T-helper 1 cell (primary cell): ENCODE measurements at places on chromosomes 4 and X.

DNA sequence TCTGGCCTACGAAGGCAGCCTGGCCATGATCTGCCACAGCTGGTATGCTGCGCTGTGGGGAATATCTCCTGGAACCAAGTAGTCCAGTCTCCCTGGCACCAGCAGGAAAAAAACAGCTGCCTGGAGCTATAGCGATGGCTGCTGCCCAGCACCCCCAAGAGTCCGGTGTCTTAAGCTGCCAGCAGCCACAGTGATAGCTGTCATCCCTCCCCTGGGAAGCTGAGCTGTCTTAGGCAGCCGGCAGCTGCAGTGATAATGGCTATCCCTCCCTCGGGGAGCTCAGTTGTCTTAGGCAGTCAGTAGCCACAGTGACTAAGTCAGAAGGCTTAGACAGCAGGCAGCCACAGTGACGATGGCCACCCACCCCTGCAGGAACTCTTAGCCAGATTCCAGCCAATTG lies 205.1 kb downstream of the STPG2 start:
- no peak for DNase-seq

GRCh38 chr4:175758050-175759024 lies 53.7 kb downstream of the GPM6A start:
- DNase-seq: no peak

- no peak for DNase-seq
These were observed 51.6 kb upstream of the ADRA2C start for GRCh38 chr4:3714642-3715001.

DNA sequence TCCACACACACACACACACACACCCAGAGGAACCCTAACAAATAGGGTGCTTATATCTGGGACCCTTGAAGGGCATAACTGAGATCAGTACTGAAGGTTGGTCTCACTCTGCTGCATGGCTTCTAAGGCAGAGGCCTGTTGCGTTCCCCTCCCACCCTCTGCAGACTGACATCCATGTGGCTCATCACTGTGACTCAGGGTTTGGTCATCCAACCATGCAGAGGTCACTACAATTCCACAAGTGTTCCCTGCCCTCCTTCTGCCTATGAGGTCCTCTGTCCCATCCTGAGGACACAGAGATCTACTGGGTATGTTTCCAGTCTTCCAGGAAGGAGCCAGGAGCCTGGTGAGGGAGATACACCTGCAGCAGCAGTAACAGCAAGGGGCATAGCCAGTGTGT lies 55.8 kb downstream of the XAGE2 start:
- no peak for DNase-seq

GRCh38 chr4:168515222-168516011 lies 18.6 kb downstream of the PALLD start:
- DNase-seq: no peak

DNA sequence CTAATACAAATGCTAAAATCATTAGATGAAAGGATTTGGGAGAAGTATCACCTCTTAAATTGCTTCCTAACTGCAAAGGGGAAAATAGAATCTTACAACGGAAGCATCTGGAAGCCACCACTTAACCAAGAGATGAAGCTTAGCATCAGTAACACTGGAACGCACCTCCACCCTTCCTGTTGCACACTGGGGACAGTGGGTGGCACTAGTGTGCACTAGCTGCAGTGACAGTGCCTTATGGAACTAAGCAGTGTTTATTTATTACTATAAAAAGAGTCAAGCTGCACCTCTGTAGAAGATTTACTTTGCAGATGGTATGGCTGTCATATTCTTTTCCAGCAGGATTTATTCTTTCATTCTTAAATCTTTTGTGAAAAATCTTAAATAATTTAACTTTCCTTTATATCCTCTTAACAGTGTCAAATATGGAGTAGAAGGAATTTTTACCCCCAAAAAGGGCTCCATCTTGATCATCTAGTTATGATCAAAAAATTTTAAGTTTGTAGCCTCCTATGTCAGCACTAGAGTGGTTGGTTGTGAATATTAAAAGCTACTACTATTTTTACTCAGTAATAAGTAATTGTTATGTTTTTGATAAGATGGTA lies 76.7 kb downstream of the SCD5 start:
- no peak for DNase-seq

GRCh38 chr4:129526812-129527211 lies 430.9 kb downstream of the C4orf33 start:
- no peak for DNase-seq

DNA sequence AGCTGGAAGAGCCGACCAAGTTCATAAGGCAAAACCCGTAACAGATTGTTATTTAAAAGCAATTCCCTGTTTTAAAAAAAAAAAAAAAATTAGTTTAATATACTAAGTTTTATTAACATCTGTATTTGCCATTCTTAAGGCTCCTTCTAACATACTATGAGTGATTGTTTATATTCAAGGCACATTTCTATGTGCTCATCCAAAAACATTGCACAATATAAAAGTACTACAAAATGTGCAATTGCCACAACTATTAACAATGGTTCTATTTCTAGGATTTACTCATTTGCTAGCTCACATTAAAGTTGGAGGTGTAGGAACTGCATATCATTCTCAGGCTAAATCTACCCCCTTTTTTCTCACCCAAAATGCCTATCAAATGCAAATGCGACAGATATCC lies 46.1 kb downstream of the CNOT6L start:
- DNase-seq: no peak
